ENCODE measurements at places on chromosomes 6 and 20. TPM values are rescaled to one million over a fixed set of nuclear protein-coding genes. Genes with fewer than 3 reads are reported as not detected.
A peak's percentile ranks its signal among the peaks of the same experiment; 100 is the strongest.

- H3K27me3 ChIP-seq, result no peaks in the 10 kb centered on the region
- H3K36me3 ChIP-seq, result no peaks in the 10 kb centered on the region
- no peak overlapping the region for H3K4me3 ChIP-seq
Observed at GRCh38 chr6:79993012-79993910, 11.2 kb upstream of the TTK start.

- peaks cover 4% of the 10 kb centered on the region for H3K4me1 ChIP-seq
- H3K36me3 ChIP-seq, result no peaks in the 10 kb centered on the region
- no peak overlapping the region for H3K27ac ChIP-seq
- H3K4me3 ChIP-seq, result no peak overlapping the region
Observed at GRCh38 chr6:147560670-147561069, 52.2 kb downstream of the SAMD5 start.

DNA sequence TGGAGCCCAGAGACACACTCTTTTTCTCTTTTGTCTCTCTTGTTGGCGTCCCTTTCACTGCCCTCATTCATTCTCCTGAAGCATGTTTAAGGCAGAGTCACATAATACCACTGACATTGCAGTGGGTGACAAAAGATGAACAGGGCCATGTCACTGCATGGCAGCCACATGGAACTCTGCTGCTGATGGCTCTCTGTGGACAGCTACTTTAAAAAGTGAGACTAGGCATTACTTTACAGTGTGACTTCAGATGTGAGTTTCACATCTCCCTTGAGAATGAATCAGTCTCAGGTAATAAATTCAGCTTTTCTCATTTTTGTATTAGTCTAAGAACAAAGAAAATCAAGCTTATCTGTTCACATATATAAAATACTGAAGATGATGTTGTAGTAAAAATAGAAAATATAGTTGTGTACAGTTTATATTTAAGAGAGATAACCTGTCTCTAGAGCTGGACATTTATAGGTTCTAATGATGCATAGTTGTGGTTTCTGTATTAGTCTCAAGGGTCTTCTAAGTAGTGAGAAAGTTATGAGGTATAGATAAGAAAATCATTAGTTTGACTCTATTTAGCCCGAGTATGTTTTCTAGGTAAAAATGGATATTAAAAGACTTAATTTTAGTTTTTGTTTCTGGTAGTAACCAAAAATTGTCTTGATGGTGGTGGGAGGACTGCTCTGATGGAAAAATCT lies 6.1 kb downstream of the MRS2 start:
- H3K27ac ChIP-seq, result no peak overlapping the region
- H3K4me1 ChIP-seq, result no peaks in the 10 kb centered on the region
- no peaks in the 10 kb centered on the region for H3K27me3 ChIP-seq
- peaks cover 9% of the 10 kb centered on the region for H3K36me3 ChIP-seq

GRCh38 chr20:5590899-5591298 lies 159.3 kb upstream of the SHLD1 start:
- no peak overlapping the region for H3K4me3 ChIP-seq
- H3K27ac ChIP-seq, result no peak overlapping the region
- H3K4me1 ChIP-seq, result no peaks in the 10 kb centered on the region
- DNase-seq, result no peak
- H3K27me3 ChIP-seq, result no peaks in the 10 kb centered on the region

DNA sequence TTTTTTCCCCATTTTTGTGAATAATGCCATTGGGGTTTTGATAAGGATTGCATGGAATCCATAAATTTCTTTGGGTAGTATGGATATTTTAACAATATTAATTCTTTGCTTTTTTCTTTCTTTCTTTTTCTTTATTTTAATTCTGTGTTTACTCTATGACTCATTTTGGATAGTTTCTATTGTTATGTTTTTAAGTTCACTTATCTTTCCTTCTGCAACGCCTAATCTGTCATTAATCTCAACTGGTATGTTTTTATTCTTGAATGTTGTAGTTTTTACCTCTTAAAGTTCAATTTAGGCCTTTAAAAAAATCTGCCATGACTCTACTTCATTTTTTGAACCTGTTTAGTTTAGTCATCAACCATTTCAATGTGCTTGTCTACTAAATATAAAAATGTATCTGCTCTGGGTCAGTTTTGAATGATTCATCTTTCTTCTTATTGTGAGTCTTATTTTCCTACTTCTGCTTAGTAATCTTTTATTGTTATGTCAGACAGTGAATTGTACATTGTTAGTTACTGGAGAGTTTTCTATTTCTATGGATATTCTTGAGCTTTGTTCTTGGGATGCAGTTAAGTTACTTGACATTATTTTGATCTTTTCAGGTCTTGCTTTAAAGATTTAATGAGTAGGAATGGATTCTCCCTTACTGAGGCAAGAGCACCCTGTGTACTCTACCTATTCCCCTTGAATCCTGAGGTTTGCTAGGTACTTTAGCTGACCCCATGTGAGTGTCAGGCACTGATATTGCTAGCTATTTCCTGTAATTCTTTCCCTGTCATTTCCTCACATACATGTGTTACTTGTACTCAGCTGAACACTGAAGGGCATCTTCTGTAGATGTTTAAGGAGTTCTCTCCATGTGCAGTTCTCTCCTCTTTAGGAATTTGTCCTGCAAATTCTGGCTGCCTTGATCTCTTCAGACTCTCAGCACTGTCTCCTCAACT lies 104.2 kb downstream of the TFAP2B start:
- no peak for DNase-seq
- H3K4me3 ChIP-seq, result no peak overlapping the region
- H3K36me3 ChIP-seq, result no peaks in the 10 kb centered on the region
- H3K27me3 ChIP-seq, result no peaks in the 10 kb centered on the region
- no peak overlapping the region for H3K27ac ChIP-seq
- no peaks in the 10 kb centered on the region for H3K4me1 ChIP-seq

GRCh38 chr6:163173741-163174140 lies 240.8 kb upstream of the QKI start:
- H3K27me3 ChIP-seq, result no peaks in the 10 kb centered on the region
- no peak overlapping the region for H3K27ac ChIP-seq
- DNase-seq, result no peak
- H3K4me3 ChIP-seq, result no peak overlapping the region
- H3K4me1 ChIP-seq, result no peaks in the 10 kb centered on the region

DNA sequence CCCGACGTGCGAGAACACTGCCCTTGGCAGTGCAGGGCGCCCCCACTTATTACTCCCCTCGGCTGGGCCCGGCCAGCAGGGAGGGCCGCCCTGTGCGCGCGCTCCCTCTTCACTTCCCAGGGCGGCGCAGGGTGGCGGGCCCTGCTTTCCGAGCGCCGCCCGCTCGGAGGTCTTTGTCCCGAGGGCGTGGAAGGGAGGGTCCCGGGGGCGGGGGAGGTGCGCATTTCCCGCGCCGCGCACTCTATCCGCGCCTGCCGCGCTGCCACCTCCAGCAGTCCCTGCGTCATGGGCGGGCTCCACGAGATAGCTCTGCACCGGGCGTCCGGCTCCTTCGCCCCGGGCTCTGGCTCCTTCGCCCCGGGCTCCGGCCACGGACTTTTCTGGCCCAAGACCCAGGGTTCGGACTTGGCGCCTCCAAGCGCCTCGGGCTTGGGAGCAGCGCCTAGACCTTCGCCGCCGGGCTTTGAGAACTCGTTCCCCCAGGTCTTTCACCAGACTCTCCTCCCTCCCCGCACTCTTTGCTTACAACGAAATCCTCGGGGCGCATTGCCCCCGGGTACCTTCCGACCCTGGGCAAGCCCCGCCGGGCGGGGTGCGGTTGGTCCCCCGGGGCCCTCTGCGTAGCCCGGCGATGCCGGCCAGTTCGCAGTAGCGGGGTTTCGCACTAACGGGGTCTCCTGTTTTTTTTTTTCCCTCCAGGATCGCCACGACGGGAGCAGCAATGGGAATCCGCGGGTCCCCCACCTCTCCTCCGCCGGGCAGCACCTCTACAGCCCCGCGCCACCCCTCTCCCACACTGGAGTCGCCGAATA lies 1.6 kb downstream of the TFAP2C start:
- peak; percentile 49 for DNase-seq
- no peak overlapping the region for H3K4me3 ChIP-seq
- peaks cover 60% of the 10 kb centered on the region for H3K27me3 ChIP-seq
- no peaks in the 10 kb centered on the region for H3K36me3 ChIP-seq

- H3K27ac ChIP-seq, result no peak overlapping the region
- no peaks in the 10 kb centered on the region for H3K4me1 ChIP-seq
- H3K4me3 ChIP-seq, result no peak overlapping the region
- no peaks in the 10 kb centered on the region for H3K27me3 ChIP-seq
- no peak for DNase-seq
Observed at GRCh38 chr6:111898452-111898851, 25.2 kb upstream of the FYN start.

GRCh38 chr20:59508729-59509128 lies 95.6 kb upstream of the PHACTR3 start:
- H3K4me3 ChIP-seq, result no peak overlapping the region
- H3K27me3 ChIP-seq, result no peaks in the 10 kb centered on the region
- no peak overlapping the region for H3K27ac ChIP-seq
- DNase-seq, result no peak
- H3K36me3 ChIP-seq, result no peaks in the 10 kb centered on the region
- no peaks in the 10 kb centered on the region for H3K4me1 ChIP-seq

DDR1 gene
- 362 TPM for total RNA-seq

RALGAPA2 gene
- 66.7 TPM for total RNA-seq

PRKN gene
- 10.4 TPM for total RNA-seq

HLA-DMB gene
- total RNA-seq, result 78.0 TPM

VNN1 gene
- 7.5 TPM for total RNA-seq

Measured in kidney (tissue), 22 donors.